Stimulated activated CD8-positive, alpha-beta memory T cell treated with anti-CD3 and anti-CD28 coated beads, Interleukin-4, amount 100 ng/mL, for 1 hour (primary cell): ENCODE measurements at places on chromosomes 6 and 20.

DNA sequence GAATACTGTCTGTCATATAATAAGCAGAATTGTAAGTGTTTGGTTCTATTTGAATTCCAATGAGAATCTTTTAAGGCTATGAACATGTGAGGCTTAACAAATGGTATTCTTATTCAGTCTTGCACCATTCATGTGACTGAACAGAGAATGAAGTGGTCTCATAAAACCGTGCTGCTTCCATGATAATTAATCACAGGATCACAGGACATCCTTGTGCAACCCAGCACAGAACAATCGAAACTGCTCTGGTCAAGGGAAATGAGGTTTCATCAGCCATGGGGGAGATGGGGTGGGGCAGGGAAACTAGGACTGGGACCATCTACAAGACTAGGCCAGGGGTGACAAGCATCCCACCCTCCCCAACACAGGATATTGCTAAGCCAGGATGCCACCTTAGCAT, 6.0 kb downstream of the PPIL6 start:
- no peak for DNase-seq

DNA sequence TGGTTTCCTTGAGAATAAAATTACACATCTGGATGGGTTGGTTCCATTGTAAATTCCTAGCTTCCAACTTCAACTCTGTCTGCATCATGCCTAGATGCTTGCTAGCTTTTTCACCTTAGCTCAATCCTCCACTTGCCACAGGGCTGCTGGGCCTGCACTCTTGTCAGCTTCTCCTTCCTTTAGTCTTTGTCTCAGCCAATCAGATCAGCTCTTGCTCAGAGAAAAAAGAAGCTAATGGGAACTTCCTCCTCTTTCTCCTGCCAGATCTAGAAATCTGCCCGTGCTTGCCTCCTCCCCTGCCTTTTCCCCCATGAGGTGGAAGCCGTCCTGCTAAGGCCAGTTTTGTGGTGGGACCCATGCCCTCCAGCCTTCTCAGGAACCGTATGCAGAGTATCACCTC, 18.5 kb downstream of the RAE1 start:
- DNase-seq = no peak

DNA sequence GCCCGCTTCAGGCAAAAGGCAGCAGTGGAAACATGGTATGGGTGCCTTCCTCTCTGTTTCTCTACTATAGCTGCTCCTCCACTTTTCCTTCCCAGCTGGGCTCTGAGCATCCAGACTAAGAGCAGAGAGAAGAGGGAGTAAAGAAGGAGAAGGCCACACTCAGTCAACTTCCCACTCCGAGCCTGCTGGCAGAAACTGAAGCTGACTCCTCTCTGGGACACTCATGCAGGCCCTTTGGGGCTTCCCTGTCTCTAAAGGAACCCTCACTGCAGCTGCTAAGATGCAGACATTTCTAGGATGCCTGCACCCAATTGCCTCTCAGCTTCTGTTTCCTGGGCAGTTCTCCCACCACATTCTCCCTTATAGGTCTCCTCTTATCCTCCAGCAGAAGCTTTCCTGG, 88.9 kb downstream of the FRK start:
- no peak for DNase-seq

- DNase-seq = no peak
These were observed 169.4 kb downstream of the TRDN start for GRCh38 chr6:123467392-123467791.

GRCh38 chr6:88538840-88539239, 372.7 kb upstream of the CNR1 start:
- no peak for DNase-seq

GRCh38 chr6:113959235-113959634, 11.7 kb downstream of the HDAC2 start:
- no peak for DNase-seq

DNA sequence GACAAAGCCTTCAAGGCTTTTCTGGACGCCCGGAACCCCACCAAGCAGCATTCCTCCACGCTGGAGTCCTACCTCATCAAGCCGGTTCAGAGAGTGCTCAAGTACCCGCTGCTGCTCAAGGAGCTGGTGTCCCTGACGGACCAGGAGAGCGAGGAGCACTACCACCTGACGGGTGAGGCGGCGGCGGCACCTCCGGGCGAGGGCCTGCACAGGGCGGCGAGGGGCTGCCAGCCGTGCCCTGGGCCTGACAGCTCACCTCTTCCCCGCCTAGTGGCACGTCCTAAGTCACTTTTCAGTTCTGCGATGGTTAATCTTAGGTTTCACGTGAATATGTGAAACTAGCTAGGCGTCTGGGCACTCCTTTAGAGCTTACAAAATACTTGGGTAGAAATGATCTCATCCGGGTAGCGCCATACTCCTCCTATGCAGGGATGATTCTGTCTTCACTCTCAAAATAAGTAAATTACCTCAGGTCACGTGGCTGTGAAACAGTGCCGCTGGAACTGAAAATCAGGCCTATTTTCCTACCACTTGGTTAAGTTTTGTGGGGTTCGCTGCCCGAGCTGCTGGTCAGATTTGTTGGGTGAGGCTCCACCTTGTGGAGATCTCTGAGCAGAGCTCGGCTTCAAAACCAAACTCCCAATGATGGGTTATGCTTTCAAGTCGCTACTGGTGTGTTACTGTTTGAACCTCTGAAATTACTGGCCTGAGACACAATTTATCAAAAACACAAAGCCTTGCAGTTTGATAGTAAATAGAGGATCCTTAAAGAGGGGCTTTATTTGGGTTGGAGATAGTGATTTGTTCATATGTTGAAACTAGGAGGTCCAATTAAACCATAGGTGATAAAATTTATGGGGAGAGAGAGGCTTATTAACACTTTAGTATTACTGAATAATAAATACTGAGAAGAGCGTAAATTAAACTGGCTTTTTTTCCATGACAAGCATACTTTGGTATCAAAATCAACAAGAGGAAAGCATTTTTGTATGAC, 15.5 kb upstream of the CLDN20 start:
- DNase-seq = no peak
